Cerebellum (tissue), 4 donors: ENCODE measurements at places on chromosomes 4 and X.

DNA sequence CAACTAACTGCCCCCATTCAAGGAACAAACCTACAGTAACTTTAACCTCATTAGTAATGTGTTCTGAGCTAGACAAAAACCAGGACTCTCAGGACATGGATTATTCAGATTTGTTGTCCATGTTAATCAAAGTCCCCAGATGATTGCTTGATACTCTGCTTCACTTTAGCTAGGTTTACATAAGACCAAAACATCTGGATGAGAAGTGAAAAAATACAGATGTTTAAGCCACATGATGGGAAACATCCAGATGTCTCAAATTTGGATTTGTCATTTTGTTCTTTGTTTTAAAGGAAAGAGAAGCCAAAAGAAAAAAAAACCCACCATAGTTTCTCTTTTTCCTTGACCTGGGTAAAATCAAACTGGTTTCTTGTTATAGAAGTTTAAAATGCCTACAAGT lies 48.5 kb upstream of the NRK start:
- DNase-seq, result no peak

GRCh38 chrX:103376979-103377324 lies 614 bp downstream of the BEX3 start:
- DNase-seq, result peak; percentile 21

DNA sequence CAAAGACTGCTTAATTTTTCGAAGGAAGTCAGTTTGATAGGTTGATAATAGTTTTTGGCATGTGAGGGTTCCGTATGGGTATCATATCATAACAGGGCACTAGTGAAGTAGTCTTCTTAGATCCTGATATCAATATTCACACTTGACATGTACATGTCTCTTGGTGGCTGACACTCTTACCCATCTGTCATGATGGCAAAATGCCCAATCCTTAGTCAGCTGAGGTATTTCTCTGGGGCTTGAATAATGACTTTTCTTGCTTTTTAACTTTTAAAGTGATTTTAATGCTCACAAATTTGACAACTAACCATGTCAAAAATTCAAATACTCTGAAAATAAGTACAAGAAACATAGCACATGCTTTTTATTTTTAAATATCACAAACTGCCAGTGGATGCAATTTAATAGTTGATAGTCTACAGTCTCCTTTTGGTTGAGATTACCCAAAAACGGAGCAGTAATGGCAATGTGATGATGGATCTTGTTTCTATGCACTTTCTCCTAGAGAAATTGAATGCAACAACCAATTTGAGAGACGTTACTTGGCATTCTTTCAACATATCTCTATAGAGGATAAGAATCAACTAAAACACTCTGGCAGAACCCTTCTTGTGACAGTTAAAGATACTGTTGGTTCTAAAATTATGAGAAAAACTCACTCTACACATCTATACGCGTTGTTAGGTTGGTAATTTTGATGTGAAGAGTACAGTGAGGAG lies 552.9 kb upstream of the PABPC4L start:
- DNase-seq, result no peak

GRCh38 chr4:185143601-185143969 lies 519 bp downstream of the SLC25A4 start:
- DNase-seq, result peak; percentile 68

DNA sequence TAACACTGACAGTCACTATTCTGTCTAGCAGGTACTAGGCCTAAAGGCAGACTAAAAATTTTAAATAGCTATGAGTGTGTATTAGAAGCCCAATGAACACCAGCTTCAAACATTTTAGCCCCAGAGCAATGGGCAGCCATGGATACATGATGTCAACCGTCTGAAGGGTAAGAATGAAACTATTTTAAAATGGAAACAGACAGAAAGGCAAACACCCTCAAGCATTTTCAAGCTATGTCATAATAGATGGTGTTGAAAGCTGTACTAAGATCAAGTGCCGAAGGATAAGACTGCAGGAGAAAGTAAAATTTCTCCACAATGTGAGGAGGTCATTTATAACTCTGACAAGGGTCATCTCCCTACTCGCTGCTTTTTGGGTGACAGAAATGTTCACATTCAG lies 225.0 kb downstream of the COL25A1 start:
- DNase-seq, result no peak

DNA sequence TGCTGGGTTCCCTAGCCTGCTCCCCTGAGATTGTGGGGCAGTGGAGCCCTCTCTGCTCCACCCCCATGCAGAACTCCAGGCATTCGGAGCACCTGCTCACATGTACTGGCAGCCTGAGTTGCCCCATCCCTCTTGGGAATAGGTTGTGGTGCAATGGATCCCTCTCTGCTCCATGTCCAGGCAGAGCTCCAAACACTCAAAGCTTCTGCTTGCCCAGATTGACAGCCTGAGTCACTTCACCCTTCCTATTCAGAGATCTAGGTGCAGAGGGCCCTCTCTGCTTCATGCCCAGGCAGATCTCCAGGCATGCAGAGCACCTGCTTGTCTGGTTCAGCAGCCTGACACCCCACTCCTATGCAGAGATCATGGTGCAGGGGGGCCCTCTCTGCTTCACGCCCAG lies 18.6 kb upstream of the TEX13B start:
- no peak for DNase-seq

DNA sequence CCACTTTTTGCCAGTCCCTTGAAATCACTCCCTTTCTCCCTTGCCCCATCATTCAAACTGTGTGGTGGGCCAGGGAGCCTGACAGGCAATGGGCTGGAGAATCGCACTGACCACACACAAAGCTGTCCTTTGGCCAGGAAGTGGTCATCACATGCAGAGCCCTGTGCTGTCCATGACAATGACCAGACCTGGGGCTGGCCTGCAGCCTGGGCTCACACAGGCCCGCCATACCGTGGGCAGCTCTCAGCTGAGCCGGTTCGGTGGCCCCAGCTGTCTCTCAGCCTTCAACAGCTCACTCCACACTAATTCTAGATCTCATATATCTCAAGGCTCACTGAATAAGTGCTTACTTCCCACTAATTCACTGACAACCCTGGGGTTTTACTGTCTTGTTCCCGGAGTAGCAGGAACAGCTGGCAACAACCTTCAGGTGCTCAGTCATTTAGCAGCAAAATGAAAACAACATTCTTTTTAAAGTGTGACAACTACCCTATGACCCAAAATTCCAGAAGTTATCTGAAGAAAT lies 48.0 kb downstream of the USP46 start:
- no peak for DNase-seq
